Left ventricle myocardium superior (tissue), 1 donor: ENCODE measurements at places on chromosomes 1 and 21. TPM values are rescaled to one million over a fixed set of nuclear protein-coding genes. Genes with fewer than 3 reads are reported as not detected.

TAS1R1 gene
- total RNA-seq, result not detected

LMOD1 gene
- total RNA-seq, result 8.0 TPM

TSTD1 gene
- total RNA-seq, result 15.4 TPM

RGS16 gene
- 1.1 TPM for total RNA-seq

- DNase-seq, result no peak
These were observed 87.1 kb downstream of the NDUFS5 start for GRCh38 chr1:39113109-39113743.

- DNase-seq, result no peak
These were observed 358.6 kb downstream of the USH2A start for GRCh38 chr1:216064643-216065042.

DNA sequence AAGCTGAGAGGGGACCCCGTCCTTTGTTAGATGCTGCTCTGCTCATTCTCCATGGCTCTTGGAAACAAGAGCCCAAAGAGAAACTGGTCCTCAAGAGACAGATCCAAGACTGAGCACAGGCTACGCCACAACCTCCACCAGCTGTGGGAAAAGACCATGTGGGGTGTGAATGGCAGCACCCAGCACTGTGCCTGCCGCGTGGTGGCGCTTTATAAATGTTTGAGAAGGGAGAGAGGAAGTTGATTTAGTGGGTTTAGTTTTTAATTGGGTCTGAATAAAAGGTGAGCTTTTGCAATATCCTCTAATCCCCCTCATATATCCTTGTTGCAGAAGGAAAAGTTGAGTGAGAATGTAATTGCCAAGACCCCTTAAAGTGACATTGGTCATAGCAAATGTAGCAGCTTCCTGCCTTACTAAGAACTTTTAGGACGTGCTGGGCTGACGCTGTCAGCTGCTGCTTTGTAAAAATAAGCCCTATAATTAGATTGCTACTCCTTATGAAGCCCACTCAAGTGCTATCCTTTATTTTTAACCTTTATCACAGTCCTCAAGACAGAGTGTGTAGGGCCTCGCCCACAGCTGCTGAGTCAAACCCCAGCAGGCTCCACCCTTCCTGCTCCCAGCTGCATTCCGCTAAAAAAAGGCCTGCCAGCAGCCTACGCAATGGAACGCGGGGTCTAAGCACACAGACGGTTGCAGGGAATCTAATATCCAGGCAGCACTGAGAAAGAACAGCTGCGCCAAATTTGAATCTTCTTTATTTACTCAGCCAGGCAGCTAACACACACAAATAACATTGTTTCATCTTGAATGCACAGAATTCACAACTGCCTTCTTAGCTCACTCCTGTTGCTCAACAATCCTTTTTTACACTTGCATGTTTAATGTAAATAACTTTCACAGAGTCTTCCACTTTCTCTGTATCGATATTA is 47.4 kb upstream of the PRDX6 start:
- DNase-seq, result peak; percentile 90

DNA sequence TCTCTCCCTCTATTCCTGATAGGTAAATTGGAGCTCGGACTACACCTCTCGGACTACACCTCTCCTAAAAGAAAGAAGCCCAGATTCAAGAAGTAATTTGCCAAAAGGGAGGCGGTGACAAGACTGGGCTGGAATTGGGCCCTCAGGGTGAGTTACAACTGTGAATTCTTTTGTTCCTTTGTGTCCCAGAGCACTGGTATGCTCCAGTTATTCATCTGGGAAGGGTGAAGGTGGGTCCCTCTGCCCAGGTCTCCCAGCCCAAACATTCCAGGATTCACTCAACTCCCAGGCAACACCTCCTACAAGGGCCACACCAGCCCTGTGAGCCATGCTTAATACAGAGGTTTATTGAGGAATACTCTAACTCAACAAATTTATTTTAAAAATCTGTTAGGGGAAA is 69.2 kb downstream of the LMX1A start:
- no peak for DNase-seq

GRCh38 chr1:118986555-118987467 is 1.3 kb downstream of the TBX15 start:
- DNase-seq, result peak; percentile 41

DNA sequence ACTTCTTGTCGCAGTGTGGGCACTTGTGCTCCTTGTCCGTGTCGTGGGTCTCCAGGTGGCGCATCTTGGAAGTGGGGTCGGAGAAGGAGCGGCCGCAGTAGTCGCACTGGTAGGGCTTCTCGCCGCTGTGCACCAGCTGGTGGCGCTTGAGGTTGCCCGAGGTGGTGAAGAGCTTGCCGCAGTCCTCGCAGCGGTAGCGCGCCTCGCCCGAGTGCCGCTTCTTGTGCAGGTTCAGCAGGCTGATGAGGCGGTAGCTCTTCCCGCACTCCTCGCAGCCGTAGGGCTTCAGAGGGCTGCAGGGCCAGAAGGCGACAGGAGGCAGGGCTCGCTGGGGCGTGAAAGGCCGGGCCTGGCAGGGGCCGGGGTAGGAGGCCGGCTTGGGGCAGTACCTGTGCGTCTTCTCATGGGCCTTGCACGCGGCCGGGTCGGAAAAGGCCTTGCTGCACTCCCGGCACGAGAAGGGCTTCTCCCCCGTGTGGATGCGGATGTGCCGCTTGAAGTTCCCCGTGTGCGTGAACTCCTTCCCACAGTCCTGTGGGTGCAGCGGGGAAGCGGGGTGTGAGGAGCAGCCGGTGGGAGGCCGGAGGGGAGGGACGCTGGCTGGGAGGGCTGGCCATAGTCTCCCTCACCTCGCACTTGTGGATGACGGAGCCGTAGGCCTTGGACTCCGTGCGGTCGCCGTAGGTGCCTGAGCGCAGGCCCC is 31.4 kb downstream of the ZBTB17 start:
- DNase-seq, result no peak

DNA sequence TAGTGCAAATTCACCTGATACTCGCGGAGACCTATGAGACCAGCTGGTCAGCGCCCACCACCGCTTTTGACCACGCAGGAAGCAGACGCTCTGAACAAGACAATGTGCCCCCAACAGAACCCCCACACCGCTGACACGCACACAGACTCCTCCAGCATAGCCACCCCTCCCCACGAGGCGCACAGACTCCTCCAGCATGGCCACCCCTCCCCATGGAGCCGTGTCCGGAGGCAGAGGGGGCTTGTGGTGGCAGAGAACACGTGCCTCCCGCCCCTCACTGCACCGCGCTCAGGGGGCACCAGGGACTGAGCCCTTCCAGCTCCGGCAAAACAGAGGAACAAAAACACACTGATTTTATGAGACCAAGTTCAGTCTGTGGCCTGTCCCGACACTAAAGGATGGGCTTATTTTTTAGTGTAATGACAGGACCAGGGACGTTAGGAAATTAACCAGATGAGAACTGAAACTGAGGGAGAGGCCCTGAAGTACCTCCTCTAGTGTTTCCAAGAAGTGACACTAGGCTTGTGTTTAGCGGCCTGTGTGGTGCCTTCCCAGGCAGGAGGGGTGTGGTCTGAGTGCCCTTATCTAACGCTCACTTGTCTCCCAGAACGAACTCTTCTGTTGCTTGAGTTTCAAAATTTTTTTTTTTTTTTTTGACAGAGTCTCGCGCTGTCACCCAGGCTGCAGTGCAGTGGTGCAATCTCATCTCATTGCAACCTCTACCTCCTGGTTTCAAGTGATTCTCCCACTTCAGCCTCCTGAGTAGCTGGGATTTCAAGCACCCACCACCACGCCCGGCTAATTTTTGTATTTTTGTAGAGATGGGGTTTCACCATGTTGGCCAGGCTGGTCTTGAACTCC is 10.0 kb upstream of the AGPAT3 start:
- DNase-seq, result no peak

DNA sequence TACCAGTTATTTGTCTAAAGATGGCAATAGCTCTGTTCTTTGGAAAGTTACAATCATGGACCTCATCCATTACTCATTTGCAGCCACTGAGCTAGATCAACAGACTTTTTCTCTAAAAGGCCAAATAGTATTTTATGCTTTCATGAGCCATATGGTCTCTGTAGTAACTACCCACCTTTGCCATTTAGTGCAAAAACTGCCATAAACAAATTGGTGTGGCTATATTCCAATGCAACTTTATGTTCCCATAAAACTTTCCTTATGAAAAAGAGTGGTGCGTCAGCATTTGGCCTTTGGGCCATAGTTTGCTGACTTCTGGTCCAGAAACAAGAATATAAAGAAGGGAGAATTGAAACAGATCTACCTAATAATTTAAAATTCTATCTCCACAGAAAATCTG is 20.1 kb upstream of the KCTD3 start:
- no peak for DNase-seq

- no peak for DNase-seq
These were observed 1512.0 kb upstream of the PRMT6 start for GRCh38 chr1:105544475-105544874.

DNA sequence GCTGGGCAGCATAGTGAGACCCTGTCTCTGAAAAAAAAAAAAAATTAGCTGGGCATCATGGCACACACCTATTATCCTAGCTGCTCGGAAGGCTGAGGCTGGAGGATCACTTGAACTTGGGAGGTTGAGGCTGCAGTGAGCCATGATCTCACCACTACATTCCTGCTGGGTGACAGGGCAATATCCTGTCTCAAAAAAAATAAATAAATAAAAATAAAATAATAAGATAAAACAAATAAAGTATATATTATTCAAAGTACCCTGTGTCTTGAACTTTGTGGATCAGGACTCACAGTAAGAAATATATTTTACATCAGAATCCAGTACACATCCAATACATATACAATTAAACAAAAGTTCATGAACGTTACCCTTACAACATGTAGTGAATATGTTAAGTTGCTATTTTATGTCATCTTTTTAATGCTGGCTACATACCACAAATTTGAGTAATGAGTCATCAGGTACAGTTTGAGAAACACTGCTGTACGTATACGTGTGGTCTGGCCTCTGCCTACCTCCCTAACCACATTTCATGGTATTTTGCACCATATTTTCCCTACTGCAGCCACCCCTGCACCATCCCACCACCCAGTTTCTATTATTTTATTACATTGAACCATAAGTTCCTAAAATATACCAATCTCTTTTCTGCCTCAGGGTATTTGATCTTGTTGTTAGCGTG is 4.4 kb downstream of the NME7 start:
- DNase-seq, result no peak

DNA sequence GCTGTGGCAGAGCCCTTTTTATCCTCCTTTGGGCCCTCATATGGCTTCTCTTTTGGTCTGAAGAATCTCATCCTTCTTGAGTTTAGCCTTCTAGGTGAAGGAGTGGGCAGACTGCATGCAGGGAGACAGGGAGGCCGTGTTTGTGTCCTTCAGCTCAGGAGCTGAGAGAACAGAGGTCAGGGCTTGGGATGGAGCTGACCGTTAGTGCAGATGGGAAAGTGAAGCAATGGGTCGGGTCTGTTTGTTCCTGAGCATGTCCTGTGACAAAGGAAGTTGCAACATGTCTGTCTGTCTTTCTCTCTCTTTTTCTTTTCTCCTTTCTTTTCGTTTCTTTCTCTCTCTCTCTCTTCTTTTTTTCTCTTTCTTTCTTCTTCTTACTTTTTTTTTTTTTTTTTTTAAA is 14.9 kb downstream of the MAPKAPK2 start:
- DNase-seq, result no peak

GRCh38 chr1:19009882-19010321 is 53.4 kb upstream of the IFFO2 start:
- DNase-seq, result no peak

GRCh38 chr1:240464099-240464498 is 147.9 kb downstream of the GREM2 start:
- DNase-seq, result no peak

DNA sequence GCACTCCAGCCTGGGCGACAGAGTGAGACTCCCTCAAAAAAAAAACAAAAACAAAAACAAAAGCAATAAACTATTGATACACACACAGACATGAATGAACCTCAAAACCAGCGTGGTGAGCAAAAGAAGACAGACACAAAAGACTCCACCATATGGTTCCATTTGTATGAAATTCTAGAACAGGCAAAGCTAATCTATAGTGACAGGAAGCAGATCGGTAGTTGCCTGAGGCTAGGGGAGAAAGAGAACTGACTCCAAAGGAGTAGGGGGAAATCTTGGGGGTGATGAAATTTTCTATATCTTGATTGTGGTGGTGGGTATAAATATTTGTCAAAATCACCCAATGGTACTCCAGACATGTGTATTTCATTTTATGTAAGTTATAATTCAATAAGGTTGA is 20.9 kb downstream of the LACTBL1 start:
- no peak for DNase-seq

GRCh38 chr1:153628638-153629342 is 556 bp downstream of the S100A1 start:
- no peak for DNase-seq

DNA sequence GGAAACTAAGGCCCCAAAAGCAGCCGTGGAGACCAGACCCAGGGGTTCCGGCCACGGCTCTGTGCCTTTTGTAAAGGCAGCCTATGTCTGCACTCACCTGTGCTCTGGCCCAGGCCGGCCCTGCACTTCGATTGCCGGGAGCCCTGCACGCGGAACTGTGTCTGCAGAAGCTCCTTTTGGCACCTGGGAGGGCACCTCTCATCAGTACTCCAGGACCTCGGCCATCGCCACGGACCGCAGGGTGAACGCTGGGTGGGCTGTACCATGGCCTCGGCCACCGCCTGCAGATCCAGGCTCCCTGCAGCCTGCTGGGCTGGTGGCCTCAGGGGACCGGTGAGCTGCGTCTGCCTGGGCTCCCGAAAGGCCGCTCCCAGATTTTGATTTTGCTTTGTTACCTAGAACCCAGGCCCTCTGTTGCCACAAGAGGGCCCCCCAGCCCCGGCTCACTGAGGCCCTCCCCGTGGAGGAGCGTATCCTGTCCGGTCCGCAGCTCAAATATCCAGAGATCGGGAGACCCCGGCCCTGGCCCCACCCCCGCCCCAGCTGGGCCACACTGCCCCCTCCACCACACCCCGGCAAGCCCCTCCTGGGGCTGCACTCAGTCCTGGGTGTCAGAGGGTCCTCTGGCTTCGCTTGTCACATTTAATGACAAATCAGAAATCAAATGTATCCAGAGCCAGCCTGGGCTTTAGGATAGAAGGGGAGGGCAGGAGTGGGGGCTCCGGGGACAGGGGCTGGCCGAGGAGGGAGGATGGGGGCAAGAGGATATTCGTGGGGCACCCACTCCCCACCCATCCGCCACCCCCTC is 60.2 kb upstream of the PDE9A start:
- DNase-seq, result peak; percentile 85

DNA sequence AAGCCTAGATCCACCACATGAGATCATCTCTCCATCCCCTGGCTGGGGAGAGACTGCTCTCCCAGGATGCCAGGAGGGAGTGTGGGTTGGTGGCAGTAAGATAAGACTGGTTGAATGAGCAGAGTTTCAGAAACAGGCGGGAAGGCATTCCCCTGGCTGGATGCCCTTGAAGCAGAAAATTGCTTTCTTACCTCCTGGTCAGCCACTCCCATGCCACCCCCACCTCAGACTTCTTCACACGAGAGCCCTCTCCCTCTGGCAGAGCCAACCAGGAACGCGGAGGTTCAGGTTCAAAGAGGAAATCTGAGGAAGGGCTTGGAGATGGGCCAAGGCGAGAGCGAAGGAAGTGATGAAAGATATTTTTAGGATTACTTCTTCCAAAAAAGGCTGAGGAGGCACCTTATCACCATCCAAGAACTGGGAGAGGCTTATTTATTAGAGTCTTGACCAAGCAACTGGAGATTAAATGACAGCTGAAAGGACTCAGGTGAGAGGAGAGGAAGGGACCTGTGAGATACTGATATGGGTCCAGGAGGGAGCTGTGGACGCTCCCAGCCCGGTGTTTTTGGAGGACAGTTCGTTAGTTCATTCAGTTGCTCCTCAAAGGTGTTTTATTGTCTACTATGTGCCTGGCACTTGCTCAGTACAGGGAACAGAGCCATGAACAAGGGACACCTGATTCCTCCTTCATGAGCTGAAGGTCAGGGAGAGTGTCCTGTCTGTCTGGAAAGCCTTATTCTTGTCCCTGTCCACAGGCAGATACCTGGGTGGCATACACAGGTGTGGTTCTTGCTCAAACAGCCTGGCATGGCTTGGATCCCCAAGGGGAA is 18.9 kb upstream of the SLC26A9 start:
- no peak for DNase-seq

GRCh38 chr1:36689992-36690391 is 207.3 kb upstream of the CSF3R start:
- DNase-seq, result no peak
